ENCODE measurements at places on chromosomes 11 and 22.

- DNase-seq = no peak
Measured at GRCh38 chr11:19026862-19027261, 33.7 kb downstream of the MRGPRX2 start.

DNA sequence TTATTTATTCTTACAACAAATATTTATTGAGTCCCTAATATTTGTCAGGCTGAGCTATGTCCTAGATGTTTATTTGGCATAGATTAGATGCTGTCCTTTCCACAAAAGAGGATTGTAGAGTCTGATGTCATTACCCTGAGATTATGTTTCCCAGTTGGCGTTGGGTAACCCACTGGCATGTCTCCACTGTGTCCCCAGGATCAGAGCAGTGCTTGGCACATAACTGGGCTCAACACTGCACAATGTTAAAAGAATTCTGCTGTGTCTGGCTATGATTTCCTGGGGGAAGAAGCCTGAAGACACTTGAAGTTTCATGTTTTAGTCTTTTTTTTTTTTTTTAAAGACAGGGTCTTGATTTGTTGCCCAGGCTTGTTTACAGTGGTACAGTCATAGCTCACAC, 4.0 kb downstream of the RCN1 start:
- DNase-seq = no peak

DNA sequence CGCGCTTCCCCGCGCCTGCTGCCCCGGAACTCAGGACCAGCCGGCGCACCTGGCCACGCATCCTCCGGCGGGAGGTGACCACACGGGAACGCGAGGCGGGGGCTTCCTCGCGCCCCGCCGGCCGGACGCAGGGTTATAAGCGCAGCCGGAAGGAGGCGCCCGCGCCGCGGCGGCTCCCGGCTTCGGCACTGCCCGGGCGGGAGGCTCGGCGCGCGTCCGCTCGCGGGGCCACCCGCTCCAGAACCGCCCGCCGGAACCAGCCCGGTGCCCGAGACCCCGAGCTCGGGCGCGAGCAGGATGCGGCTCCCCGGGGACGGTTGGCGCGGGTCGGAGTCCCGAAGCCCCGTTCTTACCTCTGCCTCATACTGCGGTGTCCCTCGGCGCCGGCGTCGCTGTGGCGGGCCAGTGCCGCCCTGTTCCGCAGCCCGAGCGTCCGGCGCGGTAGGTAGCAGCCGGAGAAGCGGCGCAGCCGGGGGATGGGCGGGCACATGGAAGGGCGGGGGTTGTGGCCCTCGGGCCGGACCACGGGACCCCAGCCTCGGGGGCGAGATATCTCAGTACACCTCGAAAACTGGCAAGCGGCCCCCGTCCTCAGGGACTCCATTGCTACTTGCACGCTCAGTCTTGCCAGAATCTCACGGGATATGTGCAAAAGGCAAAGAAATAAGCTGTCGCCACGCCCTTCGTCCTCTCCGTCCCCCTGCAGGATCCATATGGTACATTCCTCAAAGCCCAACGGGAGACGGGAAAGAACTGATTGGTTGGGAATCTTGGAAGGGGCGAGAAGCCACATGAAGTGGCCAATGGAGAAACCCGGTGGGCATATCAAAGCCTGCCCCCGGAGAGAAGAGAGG, 23.1 kb downstream of the MICAL3 start:
- DNase-seq = peak; percentile 97

DNA sequence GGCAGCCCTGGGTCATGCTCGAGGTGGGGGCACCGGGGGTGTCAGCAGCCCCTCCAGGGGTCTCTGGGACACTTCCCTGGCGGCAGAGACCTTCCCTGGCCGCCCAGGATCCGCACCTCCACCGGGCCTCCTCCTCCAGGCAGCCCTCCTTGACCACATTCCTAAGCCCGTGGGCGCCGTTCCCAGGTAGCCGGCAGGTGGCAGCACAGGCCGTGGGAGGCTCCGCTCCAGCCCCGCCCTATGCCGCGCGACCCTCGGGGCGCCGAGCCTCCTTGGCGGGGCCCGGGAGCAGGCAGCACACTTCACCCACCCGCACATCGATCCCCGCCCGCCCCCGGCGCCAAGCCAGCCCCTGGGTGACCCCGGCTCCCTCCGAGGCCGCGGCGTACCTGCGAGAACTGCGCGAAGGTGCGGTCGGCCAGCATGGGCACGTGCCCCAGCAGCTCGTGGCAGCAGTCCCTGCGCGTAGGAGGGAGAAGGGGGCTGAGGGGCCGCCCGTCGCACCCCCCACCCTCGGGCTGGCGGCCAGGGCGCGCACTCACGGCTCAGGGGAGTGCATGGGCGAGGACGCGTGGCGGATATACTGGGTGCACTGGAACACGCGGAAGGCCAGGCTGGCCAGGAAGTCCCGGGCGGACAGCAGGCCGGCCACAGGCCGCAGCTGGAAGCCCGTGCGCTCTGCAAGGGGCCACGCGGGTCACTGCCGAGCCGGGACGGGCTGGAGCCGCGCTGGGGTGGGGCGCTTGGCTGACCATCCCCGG, 5.3 kb upstream of the INS start:
- DNase-seq = peak; percentile 50

DNA sequence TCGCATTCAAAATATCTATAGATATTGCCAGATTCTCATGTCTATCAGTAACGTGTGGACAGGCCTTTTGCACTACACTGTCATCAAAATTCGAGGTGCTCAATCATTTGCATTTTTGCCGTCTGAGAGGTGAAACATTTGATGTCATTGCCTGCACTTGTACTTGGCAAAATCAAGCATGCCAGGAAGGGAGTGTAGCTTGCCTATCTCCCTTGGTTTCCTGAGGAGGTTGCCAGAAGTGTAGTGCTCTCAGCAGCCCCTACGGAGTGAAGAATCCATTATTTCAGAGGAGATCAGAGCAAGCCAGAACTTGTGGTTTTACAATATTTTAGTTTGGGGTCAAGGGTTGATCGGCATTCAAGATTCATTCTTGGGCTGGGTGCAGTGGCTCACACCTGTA, 30.2 kb upstream of the APOL5 start:
- no peak for DNase-seq

DNA sequence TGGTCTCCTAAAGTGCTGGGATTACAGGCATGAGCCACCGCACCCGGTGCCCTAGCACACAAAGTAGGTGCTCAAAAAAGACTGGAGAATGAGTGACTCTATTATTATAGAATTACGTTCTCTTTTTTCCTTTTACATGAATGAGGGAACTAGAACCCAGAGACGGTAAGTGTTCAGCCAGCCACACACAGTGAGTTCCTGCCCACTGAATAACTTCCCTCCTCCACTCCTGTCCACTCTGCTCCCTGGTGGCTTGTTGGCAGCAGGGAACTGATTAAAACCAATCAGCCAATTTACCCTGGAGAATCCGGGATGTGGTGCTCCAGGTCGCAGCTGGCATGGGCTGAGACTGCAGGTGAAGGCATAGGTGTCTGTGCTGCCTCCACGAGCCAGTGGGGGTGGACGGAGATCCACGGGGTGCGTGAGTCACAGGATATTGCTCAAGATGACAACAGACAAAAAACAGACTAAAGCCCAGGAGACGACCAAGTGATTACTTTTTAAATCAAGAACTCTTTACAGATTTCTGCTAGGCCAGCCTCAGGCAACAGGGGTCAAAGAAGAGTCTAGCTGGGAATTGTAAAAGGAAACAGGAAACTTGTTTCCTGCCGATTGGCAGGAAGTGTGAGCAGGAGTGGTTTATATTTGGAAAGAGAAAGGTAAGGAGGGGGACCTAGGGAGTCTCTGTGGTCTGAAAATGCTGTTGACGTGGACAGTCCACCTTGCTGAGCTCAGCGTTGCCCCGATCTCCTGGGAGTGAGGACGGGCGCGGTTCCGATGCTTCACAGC, 95.2 kb upstream of the TP53I11 start:
- peak; percentile 19 for DNase-seq

Measured in ELF-1 (cell line).